ENCODE measurements at places on chromosomes 5 and 9.

- H3K27me3 ChIP-seq, result no peaks in the 10 kb centered on the region
- DNase-seq, result no peak
- H3K27ac ChIP-seq, result no peak overlapping the region
- peaks cover 62% of the 10 kb centered on the region for H3K4me1 ChIP-seq
- no peaks in the 10 kb centered on the region for H3K36me3 ChIP-seq
- H3K4me3 ChIP-seq, result no peak overlapping the region
Observed at GRCh38 chr5:124739634-124740025, 6.8 kb downstream of the ZNF608 start.

- H3K27me3 ChIP-seq, result no peaks in the 10 kb centered on the region
- no peak overlapping the region for H3K27ac ChIP-seq
- peaks cover 37% of the 10 kb centered on the region for H3K36me3 ChIP-seq
- H3K4me1 ChIP-seq, result no peaks in the 10 kb centered on the region
Observed at GRCh38 chr5:88743231-88743834, 139.7 kb downstream of the MEF2C start.

DNA sequence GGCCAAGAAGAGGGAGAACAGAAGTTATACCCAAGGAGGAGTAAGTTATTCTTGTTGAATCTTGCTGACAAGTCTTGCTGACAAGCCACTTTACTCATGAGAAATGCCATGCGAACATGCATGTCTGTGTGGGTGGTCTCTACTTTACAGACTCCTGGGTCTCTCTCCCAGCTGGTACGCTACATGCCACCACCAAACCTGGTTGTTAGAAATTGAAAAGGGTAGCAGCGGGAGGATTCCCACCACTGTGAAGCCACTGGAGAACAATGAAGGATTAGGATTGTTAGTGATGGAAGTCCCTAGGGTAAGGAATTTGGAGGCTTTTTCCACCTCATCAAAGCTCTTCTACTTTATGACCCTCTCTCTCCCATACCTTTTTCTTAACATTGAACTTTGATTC, 53.6 kb upstream of the GABRB2 start:
- DNase-seq, result no peak
- no peak overlapping the region for H3K27ac ChIP-seq
- no peak overlapping the region for H3K4me3 ChIP-seq
- H3K4me1 ChIP-seq, result no peaks in the 10 kb centered on the region
- no peaks in the 10 kb centered on the region for H3K27me3 ChIP-seq

GRCh38 chr9:123239726-123240125, 28.7 kb downstream of the STRBP start:
- H3K36me3 ChIP-seq, result no peaks in the 10 kb centered on the region
- DNase-seq, result no peak
- H3K4me1 ChIP-seq, result no peaks in the 10 kb centered on the region
- no peak overlapping the region for H3K27ac ChIP-seq

- no peaks in the 10 kb centered on the region for H3K4me1 ChIP-seq
- H3K27me3 ChIP-seq, result no peaks in the 10 kb centered on the region
- H3K36me3 ChIP-seq, result no peaks in the 10 kb centered on the region
- no peak for DNase-seq
- no peak overlapping the region for H3K4me3 ChIP-seq
- H3K27ac ChIP-seq, result no peak overlapping the region
Observed at GRCh38 chr5:99827136-99827535, 708.0 kb upstream of the FAM174A start.

DNA sequence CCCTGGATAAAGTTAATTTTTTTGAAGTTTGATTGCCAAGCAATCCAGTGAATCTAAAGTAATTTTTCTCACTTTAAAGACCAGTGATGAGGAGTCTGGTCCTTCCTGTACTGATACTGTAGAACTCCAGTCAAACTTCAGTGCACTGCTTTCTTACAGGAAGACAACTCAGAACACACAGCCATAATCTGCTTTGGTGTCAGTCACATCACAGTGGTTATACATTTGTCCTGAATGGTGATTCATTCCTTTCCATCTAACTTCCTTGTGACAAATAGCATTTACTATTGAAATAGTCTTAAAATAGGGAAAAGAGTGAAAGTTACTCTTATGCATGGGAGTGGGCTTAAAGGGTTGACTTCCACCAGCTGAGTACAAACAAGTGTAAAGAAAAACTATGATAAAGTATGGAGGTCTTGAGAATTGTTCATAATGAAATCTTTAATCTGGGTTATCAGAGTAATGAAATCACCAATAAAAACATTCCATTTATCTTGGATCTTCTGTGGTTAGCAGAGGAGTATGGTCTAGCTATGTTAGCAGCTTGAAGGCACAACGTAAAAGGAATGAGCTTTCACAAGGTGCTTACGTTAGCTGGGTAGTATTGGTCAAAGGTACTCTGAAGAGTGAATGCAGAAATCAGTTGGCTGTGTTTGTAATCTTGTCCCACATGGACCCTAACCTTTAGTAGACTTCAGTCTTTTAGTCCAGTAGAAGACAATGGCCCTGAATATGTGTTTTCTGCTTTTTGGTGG, 41.5 kb downstream of the DCP2 start:
- H3K4me1 ChIP-seq, result peaks cover 4% of the 10 kb centered on the region
- H3K4me3 ChIP-seq, result no peak overlapping the region
- peaks cover 95% of the 10 kb centered on the region for H3K36me3 ChIP-seq
- H3K27me3 ChIP-seq, result no peaks in the 10 kb centered on the region
- no peak overlapping the region for H3K27ac ChIP-seq

DNA sequence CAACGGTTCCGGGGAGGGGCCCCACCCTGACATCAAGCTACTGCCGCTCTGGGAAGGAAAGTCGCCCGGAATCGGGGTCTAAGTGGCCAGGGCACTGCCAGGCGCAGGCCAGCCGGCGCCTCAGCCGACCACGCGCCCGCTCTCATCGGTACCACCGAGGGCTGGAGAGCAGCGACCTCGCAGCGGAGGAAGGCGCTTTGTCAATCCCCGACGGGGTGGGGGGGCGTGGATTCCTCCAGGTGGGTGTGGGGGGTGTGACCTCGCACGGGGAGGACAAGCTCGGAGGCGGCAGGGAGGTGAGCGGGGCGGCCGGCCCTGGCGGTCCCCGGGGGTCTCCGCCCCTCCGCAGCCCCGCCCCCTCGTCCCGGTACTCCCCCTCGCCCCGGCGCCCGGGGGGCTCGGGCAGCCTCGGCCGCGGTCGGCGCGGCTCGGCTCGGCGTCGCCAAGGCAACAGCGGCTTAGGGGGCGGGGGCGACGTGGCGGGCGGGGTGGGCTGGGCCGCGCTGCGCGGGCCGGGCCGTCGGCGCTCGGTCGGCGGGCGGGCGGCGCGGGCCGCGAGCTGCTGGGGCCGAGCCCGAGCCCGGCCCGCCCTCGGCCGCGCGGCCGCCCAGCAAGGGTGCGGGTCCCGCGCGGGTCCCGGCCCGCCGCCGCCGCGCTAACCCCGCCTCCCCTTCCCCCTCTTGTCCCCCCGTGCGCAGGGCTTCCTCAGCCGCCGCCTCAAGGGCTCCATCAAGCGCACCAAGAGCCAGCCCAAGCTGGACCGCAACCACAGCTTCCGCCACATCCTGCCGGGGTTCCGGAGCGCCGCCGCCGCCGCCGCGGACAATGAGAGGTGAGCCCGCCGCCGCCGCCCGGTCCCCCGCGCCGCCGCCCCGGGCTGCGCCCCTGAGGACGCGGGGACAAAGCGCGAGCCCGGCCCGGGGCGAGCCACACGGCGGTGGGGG, 47.5 kb downstream of the DAB2IP start:
- peak; percentile 81 for DNase-seq
- H3K27me3 ChIP-seq, result peaks cover 37% of the 10 kb centered on the region
- peak overlapping the region; percentile 48 for H3K27ac ChIP-seq
- H3K4me3 ChIP-seq, result peak overlapping the region; percentile 24

DNA sequence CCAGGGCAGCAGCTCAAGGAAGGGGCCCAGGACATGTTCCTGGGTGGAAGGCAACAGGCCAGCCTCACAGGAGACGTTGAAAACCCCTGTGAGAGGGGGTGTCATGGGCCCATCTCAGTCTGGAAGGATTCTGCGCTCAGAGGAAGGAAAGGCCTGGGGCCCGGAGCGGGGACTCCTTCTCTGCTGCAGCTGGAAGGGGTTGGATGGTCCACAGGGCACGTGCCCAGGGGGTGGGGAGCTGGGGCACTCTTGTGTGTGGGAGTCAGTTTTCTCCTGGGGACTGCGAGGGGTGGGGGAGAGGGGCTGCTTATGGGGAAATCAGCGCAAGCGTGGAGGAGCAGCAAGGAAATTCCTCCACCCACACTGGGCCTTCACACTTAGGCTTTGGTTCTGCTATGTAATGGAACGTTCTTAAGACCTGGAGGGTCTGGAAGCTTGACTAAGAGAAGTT, 2.9 kb upstream of the LPCAT1 start:
- DNase-seq, result no peak
- H3K27ac ChIP-seq, result no peak overlapping the region
- H3K36me3 ChIP-seq, result no peaks in the 10 kb centered on the region
- no peak overlapping the region for H3K4me3 ChIP-seq
- H3K27me3 ChIP-seq, result no peaks in the 10 kb centered on the region

DNA sequence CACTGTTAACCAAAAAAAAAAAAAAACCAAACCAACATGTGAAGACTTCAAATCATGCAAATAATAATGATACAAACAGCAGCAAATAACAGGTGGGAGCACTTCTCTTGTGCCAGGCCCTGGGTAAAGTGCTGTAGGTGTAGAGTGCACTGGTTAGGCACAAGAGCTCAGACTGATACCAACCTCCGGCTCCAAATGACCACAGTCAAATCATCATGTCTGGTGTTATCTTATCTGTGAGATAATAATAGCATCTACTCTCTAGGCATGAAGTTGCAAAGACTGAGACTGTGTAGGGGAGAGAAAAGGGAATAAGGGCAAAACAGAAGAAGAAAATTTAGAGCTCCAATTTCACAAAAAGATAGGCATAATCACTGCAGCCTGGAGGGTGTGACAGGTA, 159.5 kb downstream of the ARL15 start:
- no peak overlapping the region for H3K4me3 ChIP-seq
- H3K27me3 ChIP-seq, result no peaks in the 10 kb centered on the region
- H3K36me3 ChIP-seq, result no peaks in the 10 kb centered on the region
- H3K27ac ChIP-seq, result no peak overlapping the region
- no peak for DNase-seq

DNA sequence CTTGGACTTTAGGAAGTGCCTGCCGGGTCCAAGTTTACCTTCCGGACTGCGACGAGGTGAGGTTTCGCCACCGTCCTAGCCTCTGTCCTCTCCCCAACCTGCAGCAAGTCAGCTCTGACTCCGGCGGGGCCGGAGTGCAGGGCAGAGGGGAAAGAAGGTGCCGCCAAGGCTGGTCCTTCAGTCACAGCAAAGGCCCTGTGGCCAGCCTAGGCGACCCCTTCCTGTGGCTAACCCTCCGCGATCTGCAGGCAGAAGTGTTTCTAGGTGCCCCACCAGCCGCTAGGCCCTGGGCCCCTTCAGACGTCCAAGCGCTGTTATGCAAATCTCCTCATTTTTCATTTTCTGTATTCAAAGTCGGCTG, 11.1 kb upstream of the NKX2-5 start:
- no peak for DNase-seq
- peak overlapping the region; percentile 45 for H3K4me3 ChIP-seq
- H3K27me3 ChIP-seq, result peaks cover 35% of the 10 kb centered on the region

DNA sequence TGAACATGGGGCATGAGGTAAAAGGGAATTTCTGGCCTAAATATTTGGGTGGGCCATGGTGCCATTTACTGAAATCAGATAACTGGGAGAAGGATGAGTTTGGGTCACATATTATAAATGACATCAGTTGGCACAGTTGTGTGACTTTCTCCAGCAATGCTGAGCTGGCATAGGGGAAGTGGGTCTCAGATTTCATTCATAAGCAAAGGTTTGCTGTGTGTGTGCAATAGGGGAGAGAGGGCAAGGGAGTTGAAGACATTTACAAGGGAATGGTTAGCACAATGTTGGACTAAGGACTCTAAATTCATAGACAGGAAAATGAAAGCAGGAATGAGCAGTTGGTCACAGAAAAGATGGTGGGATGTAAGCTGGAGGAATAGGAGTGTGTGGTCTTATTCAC, 47.8 kb upstream of the KLF9 start:
- no peak overlapping the region for H3K27ac ChIP-seq
- H3K4me1 ChIP-seq, result peaks cover 3% of the 10 kb centered on the region
- no peaks in the 10 kb centered on the region for H3K36me3 ChIP-seq
- DNase-seq, result no peak
- H3K27me3 ChIP-seq, result no peaks in the 10 kb centered on the region
- no peak overlapping the region for H3K4me3 ChIP-seq

GRCh38 chr9:114811301-114811700, 5.5 kb upstream of the TNFSF15 start:
- no peak overlapping the region for H3K4me3 ChIP-seq
- no peak for DNase-seq
- H3K4me1 ChIP-seq, result no peaks in the 10 kb centered on the region
- no peaks in the 10 kb centered on the region for H3K27me3 ChIP-seq

Measured in heart left ventricle (tissue), 16 donors.